Ovary (tissue), 10 donors: ENCODE measurements at places on chromosomes 1 and 21.

DNA sequence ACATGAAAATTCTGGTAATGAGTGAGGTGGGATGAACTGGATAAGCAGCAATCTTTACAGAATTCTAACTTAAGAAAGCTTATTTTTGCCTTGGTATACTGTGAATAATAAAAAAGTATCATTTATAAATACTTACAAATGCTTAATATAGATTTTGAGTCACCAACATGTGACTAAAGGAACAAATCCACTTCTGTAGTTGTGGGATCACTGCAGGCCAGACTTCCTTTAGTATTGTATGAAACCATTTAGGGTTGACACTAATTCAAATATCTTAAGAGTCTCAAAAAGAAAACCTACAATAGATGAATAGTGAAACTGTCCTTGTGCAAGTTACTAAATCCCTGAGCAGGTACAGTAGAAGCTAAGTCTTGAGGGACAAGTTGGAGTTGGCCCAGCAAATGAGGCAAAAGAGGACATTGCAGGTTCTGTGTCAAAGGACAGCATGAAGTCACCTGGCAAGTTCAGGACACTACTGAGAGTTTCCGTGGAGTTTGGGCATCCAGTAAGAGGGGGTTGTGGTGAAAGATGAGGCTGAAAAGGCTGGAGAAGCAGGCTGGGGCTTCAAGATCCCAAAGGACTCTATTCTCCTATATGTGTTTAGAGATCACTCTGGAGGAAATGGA, 5.9 kb upstream of the THEM4 start:
- no peak for DNase-seq

DNA sequence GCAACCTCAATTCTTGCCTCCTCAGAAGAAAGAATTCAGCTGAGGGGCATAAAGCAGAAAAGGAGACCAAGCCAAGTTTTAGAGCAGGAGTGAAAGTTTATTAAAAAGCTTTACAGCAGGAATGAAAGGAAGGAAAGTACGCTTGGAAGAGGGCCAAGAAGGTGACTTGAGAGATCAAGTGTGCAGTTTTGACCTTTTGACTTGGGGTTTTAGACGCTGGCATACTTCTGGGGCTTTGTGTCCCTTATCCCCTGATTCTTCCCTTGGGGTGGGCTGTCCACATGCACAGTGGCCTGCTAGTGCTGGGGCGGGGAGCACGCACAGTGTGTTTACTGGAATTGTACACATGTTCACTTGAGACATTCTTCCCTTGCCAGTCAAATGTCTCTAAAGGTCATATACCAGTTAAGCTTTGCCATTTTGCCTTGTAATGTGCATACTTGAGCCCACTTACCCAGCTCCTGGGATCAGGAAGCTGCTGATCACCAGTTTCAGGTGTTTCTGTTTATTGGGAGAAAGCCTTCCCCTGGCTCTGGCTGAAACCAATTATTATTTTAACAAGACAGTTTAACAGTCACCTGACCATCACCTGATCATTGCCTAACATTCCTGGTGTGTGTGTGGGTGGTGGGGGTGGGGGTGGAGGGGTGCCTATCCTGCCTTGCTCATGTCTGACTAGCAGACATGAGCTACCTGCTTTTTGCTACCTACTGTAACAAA, 36.2 kb downstream of the UTP25 start:
- DNase-seq: no peak

DNA sequence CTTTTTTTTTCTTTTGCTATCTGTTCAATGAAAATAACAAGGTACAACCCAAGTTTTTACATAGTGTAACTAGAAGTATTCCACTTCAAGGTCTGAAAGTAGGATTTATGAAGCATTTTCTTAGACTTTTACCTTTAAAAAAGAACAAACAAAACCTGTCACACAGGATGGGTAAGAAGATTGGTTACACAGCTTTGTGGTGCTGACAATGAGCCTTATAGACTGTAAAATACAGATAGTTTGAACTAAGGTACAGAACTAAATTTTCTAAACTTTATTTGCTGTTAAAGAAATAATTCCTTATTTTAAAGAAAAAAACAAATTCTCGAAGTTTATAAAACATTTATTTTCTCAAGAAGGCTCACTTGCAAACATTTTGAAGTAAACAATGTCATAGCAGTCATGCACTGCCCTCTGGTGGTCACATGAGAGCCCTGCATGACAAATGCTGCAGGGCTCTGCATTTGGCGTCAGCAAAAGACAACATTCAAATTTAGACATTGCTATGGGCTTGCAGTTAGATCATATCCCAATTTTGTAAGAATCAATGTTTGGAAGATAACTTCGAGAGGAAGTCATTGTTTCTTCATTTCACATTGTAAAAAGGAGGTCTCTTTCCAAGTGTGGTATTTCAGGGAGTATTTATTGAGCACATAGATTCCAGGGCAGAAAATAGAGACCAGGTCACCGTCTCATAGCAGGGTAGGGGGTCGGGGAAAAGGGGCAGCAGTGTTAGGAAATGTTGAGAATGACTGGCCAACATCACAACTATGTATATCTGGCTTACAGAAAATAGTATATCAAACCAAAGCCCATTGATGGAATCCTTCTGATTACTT, 115.3 kb upstream of the FMN2 start:
- DNase-seq: peak; percentile 58

DNA sequence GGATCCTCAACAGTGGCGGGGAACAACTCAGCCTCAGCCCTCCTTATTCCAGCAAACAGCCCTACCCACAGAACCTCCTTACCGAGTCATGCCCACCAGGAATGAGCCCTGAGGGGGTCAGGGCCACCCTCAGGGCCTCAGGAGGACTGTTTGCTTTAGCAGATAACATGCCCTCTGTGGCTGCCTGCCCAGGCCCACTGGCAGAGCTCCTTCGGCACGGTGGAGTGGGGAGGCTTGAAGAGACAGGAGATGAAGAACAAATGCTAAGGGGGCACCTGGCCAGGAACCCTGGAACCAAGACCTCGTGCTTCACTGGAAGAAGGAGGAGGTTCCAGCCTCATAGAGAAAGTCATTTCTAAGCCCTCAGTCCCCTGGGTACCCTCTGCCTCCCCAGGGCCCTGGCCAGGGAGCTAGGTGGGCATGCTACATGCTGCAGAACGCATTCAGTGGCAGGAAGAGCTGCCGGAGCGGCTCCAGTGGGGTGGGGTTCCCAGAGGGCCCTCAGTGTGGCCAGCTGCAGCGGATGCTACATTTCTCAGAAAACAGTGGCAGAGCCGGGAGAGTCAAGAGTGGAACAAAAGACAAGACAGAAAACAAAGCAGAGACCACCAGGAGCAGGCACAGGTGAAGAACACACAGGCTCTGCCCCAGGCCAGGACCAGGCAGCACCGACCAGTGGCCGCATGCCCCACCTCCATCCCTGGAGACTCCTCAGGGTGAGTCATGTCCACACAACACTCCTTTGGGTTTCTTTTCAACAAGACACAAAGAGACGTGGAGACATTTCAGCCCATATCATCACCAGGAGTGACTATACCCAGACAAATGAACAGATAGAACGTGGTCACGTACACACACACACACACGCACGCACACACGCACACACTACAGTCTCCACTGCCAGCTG, 39.8 kb downstream of the RIMS3 start:
- DNase-seq: no peak

DNA sequence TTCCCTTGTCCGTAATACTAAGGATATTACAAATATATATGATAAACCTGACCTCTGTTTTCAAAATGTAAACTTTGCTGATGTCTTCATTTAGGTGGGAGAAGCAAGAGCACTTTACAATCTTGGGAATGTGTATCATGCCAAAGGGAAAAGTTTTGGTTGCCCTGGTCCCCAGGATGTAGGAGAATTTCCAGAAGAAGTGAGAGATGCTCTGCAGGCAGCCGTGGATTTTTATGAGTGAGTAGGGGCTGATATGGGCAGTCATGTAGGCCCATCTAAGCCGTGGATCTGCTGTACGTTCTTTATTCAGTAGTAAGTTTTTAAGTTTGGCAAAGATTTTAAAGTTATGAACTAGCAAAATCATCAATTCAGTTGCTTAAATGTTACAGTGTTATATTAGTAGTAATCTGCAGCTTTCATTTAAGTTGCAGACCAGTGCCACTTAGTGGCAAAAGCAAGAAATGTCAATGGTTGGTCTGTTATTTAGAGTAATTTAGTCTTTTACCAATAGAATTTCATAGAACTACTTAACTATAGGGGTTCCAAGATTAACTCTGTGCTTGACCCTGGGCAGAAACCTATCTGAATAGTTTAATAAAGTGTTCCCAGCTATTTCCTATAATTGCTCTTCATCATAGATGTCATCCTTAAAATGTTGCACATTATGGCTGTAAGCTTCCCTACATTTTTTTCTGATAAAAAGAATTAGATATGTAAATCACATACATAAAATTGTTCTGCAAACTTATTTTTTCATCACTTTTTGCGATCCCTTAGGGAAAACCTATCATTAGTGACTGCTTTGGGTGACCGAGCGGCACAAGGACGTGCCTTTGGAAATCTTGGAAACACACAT, 21.3 kb downstream of the GPSM2 start:
- DNase-seq: no peak

GRCh38 chr1:60184521-60184920, 111.0 kb upstream of the C1orf87 start:
- no peak for DNase-seq

GRCh38 chr1:219783605-219784235, 144.6 kb downstream of the SLC30A10 start:
- no peak for DNase-seq

- DNase-seq: no peak
Observed at GRCh38 chr1:58768191-58768731, 15.6 kb downstream of the JUN start.

DNA sequence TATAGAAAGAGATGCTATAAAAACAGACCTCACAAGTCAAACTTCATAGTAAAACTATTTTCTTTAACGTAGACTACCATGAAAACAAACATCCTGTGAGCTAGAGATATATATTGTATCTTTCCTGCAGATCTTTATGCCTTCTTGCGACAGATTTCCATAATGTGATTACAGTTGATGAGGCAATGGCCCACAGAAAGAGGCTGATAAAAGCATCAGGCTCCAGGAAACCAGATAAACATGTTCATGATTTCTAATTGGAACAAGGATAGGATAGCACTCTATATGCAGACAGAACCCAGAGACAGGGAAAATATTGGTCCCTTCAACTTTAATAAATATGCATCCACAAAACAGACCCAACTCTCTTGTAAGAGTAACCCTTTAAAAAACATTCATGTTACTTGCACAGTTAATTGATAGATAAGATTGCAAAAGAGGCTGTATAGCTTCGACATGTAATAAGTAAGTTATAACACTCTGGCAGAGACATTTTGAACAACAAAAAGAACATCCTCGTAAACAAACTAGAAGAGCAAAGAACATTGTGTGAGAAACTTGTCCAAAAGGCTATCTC, 329.4 kb downstream of the AGBL4 start:
- no peak for DNase-seq

GRCh38 chr21:37907076-37907475, 9.2 kb downstream of the KCNJ6 start:
- no peak for DNase-seq

DNA sequence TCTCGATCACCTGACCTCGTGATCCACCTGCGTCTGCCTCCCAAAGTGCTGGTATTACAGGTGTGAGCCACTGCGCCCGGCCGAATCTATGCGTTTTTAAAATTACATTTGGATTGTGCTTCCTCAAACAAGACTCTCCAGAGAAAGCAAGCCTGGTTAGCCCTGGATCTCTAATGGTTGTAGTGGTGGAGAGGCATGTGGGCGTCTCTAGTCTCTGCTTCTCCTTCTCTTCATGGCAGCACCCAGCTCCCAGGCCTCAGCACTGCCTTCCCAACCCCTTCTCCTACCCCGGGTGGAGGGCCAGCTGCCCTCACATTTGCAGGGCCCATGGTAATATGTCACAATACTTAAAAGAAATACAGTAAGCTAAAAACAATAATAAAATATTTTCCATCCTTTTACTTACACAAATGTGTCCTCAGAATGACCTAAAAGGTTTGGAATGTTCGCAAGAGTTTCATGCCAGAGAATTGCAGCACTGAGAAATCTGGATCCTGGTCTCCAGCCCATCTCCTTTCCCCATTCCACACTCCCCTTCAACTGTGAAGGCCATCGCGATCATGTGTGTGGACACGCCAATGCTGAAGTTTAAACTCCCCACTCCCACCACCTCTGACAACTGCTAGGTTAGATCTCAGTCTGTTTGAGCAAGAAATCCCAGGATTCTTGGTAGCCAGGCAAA, 7.0 kb downstream of the OR14I1 start:
- no peak for DNase-seq

- no peak for DNase-seq
Observed at GRCh38 chr1:153670257-153670858, 435 bp downstream of the ILF2 start.

GRCh38 chr1:162137179-162137960, 67.9 kb downstream of the NOS1AP start:
- no peak for DNase-seq

DNA sequence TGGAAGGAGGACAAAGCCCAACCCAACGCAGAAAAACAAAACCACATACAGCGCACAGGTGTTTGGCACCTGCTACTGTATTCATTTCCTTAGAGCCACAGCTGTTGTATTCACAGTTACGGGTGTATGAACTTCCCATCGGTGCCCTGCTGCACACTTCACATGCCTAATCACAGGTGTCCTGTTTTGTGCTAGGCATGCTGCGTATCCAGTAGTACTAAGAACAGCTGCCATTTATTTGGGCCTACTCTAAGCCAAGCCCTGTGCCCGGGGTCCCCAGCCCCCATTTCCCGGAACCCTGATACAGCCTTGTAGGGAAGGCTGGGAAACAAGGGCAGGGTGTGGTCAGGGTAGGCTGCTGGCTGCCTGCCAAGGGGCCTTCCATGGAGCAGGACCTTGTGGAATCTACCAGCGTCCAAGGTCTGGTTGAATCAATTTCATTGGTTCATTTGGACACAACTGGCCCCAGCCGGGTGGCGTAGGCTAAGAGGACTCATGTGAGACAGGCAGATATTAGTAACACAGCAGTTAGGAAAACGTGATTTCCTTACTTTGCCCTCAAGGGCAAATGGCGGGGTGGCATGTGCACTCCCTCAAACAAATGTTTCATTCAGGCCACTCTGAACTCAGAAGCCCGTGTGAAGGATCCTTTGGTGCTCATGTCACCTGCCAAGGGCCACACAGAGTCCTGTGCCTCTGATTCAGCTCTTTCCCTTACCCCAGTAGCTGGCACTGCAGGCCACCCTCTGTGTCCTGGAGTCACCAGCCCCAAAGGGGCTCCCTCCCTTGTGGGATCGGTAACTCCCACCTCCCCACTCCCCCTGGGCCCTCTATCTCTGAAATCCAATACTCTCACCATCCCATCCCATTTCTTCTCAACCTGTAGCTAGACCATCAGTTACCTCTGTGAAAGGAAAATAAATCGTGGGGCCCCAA, 986 bp upstream of the RNF186 start:
- DNase-seq: no peak

DNA sequence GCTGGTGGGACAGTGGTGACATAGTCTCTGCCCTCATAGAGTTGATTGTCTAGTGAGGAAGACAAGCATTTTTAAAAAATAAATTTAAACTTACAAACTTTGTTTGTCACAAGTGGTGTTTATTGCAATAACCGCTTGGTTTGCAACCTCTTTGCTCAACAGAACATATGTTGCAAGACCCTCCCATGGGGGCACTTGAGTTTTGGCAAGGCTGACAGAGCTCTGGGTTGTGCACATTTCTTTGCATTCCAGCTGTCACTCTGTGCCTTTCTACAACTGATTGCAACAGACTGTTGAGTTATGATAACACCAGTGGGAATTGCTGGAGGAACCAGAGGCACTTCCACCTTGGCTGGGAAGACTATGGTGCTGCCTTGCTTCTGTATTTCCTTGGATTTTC, 58.4 kb downstream of the LAMC2 start:
- no peak for DNase-seq

GRCh38 chr1:32741413-32742198, 39.0 kb upstream of the SYNC start:
- DNase-seq: peak; percentile 49
